ENCODE measurements at places on chromosomes 16 and 17.
A peak's percentile ranks its signal among the peaks of the same experiment; 100 is the strongest.

- DNase-seq: no peak
These were observed 6.0 kb upstream of the TBX21 start for GRCh38 chr17:47726796-47727703.

DNA sequence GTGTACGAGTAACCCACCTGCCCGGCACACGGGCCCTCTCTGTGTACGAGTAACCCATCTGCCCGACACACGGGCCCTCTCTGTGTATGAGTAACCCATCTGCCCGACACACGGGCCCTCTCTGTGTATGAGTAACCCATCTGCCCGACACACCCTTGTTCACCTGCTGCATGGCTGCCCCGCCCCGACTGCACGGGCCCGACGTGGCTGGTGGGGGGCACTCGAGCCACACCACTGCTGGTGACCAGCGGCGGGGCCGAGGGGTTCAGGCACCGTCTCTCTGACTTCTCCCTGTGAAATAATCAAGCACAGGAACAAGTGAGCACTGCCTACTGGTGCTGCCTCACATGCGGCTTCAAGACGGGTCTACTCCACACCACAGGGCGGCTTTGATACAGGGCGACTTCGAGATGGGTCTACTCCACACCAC is 22.1 kb downstream of the MAP1LC3B start:
- no peak for DNase-seq

DNA sequence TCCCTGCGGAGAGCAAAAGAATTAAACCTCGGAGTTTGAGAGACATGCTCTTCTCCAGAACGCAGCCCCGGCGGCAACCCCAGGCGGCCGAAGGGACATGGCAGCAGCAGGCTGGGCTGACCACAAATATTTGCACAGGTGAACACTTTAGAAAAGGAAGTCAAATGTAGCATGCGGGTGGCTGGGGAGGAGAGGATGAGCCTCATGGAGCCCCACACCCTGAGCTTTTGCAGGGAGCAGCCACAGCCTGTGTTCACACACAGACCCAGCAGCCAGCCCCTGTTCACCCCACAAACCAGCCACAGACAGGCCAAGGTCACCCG is 17.8 kb downstream of the HS3ST6 start:
- no peak for DNase-seq

DNA sequence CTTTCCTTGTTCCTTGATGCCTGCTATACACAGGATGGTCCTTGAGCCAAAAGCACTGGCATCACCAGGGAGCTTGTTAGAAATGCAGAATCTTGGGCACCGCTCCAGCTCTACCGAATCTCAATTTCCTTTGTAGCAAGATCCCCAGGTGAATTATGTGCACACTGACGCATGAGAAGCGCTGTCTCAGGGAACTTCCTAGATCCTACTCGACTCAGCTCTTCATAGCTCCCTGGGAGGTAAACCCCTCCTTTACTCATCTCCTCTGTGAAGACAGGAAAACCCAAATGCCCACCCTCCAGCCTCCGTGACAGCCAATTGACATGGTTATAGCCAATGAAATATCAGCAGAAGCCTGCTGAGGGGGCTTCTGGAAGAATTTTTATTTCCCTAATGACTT is 4.1 kb downstream of the USP31 start:
- DNase-seq: no peak

- no peak for DNase-seq
These were observed 22.6 kb upstream of the CPNE2 start for GRCh38 chr16:57069635-57070370.

GRCh38 chr16:78390092-78390491 is 290.6 kb downstream of the WWOX start:
- DNase-seq: no peak

DNA sequence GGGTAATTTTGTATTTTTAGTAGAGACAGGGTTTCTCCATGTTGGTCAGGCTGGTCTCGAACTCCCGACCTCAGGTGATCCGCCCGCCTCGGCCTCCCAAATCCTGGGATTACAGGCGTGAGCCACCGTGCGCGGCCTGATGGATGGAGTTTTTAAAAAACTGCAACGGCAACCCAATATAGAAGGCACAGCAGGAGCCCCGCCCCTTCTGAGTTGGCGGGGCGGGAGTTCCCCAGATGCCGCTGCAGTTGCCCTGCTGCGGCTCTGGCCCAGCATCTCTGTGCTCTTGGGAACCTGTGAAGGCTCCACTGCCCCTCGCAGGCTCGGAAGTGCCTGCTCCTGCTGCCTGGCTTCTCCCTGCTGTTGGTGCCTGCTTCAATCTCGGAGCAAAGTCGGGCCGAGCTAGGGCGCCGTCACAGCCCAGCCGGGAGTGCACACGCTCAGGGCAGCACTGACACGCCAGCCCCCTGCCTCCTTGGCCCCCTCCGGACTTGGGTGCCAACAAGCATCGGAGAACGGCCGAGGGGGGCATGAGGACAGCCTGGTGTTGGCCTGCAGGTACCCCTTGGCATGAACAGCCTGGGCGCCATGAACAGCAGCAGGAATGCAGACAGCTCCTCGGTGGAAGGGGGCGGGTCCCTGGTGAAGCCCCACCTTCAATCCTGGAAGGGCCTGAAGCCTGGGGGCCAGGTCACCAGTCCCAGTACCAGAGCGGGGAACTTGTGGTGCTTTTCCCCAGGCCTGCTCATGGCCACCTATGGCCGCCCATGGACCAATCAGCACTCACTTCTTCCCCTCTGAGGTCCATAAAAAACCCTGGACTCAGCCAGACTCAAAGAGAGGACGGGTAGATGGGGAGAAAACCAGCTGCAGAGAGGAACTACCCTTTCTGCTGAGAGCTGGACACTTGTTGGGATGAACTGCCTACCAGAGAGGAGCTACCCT is 2.3 kb upstream of the NT5M start:
- DNase-seq: peak; percentile 53

GRCh38 chr16:67246081-67246755 is 1.1 kb downstream of the FHOD1 start:
- DNase-seq: peak; percentile 87

DNA sequence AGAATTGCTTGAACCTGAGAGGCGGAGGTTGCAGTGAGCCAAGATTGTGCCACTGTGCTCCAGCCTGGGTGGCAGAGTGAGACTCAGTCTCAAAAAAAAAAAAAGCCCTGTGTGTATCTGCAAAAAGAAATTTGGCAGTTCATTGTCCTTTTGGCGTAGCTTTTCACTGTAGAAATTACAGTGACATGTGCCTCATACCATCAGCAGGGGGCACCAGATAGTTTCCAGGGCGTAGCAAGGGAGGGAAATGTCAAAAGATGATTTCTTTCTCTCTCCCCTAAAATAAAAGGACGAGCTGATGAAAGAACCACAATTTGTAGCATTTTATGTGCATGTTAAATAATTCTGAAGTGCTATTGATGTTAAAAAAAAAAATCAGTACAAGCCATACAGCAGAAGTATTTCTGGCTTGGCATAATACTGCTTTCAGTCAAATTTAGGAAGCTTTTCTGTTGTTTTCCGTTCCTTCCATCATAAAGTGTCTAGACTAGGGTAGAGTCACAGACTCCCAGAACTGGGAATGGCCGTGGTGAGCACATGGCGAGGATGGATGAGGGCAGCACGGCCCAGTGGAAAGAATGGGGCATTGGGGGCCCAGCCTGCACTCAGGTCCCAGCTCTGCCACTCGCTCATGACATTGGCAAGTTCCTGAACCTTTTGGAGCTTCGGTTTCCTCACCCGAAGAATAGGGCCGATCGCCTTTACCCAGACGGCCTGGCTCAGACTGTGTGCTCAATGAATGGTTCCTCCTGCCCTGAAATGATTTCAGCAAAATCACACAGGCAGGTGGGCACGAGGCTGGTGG is 59.8 kb upstream of the RPH3AL start:
- peak; percentile 63 for DNase-seq

DNA sequence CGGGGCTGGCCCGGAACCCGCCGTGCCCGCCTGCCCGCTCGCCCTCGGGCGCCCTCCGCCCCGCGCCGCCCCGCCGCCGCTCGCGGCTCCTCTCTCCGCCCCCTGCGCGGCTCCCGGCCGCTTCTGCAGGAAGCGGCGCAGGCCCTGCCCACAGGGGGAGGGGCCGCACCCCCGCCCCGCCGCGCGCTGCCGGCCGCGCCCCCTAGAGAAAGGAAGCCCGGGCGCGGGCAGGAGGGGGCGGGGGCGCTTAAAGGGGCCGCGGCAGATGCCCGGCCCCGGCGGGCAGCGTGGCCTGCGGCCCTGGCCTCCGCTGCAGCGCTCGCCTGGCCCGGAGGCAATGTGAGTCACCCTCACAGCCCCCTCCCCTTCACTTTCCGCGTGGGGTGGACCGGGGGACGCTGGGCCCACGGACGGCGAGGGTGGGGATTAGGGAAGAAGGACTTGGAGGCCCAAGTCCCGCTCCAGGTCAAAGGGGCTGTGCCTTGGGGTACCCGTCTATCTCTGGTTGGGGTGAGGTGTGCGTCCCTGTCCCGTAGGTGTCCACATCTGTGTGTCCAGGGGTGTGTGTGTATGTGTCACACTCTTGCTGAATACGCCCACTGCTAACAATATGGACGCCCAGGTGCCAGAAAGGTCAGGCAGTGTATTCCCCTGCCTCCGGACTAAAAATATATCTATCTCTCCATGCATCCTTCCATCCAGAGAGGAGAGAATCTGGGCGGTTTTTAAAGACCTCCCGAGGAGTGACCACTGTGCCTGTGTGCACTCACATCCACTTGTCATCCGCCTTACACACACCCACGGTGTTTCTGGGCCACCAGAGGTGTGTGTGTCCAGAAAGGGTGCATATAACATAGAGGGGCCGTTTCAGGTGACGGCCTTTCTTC is at the start of gene GIT1:
Gene GIT1 (minus strand): TSS at position 125 of the 887 bp plus-strand sequence. CDS start 270 bp downstream, outside the sequence.
- peak; percentile 89 for DNase-seq

GRCh38 chr17:68248891-68249290 is 1.0 kb downstream of the AMZ2 start:
- no peak for DNase-seq

GRCh38 chr16:11212798-11213196 is 43.2 kb downstream of the SOCS1 start:
- DNase-seq: no peak

DNA sequence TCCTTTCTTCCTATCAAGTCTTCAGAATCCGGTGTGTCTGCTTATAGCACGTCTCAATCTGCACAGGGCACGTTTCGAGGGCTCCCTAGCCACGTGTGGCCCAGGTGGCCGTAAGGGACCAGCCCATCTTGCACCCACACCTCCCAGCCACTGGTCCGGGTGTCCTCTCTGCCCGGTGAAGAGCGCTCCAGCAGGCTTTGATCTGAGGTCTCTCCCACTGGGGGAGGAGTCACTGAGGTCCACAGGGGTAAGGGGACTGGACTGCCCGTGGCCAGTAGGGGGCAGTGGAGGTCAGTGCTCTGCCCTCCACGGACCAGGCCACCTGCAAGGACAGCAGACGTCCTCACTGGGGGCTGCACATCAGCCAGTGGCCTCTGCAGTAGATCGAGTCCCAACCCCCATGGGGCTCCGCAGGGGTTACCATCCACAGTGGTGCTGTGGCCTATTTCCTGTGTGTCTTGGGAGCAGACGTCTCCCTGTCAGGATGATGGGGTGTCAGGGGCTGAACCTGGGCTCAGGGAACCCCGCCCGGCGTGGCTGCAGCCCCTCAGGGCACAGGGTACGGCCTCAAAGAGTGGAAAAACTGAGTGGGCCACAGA is 204.1 kb upstream of the CIBAR2 start:
- DNase-seq: peak; percentile 84

DNA sequence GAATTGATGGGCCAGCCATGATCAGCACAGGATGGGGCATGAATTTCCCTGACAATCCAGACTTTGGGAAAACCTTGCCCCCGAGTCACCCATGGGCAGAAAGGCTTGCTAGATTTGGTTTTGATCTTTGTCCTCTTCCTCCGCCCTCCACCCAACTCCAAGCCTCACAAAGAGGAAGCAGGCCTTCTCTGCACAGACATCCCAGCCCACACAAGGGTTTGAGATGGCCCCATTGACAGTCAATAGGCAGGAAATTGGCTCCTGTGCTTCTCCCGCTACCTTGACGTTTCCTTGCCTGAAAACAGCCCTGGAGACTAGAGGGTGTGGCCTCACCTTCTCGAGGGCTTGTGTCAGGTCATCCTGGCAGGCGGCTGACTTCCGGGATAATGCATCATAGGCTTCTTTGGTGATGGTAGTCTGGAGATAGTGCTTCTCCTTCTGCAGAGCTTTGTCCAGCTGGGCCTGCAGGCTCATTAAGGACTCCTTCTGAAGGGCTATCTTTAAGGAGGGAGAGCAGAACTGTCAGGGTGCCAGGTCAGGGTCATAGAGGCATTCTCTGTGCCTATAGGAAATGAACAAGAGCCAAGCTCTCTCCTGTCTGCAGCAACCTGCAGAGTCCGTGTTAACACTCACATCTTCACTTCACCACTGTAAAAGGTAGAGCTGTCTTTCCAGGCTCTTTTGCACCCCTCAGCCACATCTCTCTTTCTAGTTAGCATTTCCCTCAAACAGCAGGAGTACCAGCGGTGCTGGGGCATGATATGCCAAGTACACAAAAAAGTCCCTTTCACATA is 32.2 kb downstream of the DHX38 start:
- DNase-seq: no peak

- DNase-seq: no peak
These were observed 24.7 kb downstream of the LIMD2 start for GRCh38 chr17:63675231-63675606.

DNA sequence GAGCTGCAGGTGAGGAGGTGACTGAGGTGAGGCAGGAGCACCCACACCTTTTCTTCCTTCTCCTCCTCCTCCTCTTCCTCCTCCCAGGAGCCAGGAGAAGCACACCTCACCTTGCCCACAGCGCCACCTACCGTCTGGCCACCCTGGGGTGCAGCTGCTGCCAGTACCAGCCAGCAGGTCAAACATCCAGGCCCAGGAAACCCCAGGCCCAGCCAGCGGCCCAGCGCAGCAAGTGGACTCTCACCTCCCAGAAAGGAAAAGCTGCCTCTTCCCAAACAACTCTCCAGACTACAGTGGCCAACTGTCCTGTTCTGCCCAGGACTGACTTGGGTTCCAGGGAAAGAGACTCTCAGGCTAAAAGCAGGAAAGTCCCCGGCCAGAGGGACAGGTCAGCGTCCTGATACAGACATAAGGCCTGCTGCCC is 22.7 kb downstream of the PEMT start:
- peak; percentile 85 for DNase-seq

DNA sequence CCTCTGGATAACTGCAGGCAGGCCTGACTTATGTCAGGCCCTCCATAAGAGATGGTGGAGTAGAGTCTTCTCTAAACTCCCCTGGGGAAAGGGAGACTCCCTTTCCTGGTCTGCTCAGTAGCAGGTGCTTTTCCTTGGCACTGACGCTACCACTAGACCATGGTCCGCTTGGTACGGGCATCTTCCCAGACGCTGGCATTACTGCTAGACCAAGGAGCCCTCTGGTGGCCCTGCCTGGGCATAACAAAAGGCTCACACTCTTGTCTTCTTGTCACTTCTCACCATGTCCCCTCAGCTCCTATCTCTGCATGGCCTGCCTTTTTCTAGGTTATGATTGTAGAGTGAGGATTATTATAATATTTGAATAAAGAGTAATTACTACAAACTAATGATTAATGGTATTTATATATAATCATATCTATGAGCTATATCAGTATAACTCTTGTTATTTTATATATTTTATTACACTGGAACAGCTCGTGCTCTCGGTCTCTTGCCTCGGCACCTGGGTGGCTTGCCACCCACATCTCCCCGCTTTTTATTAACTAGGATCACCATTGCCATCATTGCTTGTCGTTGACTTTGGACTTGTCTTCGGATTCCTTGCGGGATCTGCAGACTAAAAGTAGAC is 59.8 kb upstream of the ARL4D start:
- peak; percentile 84 for DNase-seq

GRCh38 chr17:65666876-65667321 is 105.5 kb upstream of the AXIN2 start:
- DNase-seq: no peak
